ENCODE measurements at places on chromosomes 12 and 14.

DNA sequence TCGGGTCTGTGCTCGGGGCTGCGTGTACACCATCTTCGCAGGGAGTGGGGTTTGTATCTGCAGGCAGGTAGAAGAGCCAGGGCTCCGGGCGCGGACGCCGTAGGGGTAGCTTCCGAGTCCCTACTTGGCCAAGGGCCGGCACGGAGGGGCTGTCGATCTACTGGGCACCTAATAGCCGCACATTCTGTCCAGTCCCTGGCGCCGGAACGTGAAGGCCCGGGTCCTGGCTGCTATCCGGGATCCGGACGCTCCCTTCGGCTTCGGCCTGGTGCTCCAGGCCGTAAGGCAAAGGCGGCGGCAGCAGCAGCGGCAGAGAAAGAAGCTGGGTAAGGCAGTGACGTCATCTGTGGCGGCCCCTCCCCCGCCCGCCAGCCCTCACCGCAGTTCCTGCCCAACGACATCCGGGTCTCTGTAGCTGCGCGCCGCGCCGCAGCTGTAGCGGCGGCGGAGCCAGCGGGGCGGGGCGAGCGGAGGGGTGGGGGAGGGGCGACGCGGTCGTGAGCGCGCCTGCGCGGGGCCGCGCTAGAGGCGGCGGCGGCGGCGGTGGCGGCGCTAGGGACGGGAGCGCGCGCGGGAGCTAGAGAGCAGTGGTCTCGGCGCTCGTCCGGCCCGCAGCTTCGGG, at the start of gene PPM1A:
PPM1A (plus strand) TSS at position 525 of the 622 bp plus-strand sequence. CDS start 33,483 bp downstream, outside the sequence.
- peak; percentile 94 for DNase-seq

DNA sequence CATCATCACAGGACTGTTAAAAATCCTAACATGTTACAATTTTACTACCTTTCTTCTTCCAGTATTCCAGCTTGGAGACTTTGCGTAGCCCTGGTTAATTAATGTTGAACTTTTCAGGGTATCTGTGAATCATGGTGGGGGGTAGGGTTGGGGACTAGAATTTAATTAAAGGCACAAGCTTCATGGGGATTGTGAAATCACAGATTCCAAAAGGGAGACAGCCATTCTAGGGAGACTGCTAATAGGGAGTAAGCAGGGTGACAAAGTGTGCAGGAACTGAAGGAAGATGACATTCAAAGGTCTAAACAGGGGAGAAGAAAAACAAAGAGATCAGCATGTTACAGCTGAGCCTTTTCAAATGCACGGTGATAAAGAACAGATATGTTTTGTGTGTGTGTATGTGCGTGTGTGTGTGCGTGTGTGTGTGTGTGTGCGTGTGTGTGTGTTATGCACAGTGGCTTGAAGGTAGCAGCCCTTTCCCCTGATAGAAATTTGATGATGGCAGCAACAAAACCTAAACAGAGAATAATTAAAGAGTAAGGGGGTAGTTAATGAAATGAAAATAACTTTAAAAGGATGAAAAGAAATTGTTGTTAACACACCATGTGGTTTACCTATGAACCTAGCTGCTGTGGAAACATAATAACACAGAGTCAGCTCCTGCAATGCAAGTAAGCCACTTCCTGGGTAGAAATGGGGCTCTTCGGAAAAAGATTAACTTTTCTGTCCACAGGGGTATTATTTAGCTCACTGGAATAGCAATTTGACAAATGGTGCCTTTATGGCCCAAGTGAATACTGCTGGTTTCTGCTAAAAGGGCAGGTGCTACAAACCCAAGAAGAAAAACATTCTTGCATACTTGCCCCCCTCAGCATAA, 581.7 kb downstream of the DIO2 start:
- DNase-seq, result no peak

GRCh38 chr14:51870606-51871005, 10.2 kb downstream of the GNG2 start:
- no peak for DNase-seq

DNA sequence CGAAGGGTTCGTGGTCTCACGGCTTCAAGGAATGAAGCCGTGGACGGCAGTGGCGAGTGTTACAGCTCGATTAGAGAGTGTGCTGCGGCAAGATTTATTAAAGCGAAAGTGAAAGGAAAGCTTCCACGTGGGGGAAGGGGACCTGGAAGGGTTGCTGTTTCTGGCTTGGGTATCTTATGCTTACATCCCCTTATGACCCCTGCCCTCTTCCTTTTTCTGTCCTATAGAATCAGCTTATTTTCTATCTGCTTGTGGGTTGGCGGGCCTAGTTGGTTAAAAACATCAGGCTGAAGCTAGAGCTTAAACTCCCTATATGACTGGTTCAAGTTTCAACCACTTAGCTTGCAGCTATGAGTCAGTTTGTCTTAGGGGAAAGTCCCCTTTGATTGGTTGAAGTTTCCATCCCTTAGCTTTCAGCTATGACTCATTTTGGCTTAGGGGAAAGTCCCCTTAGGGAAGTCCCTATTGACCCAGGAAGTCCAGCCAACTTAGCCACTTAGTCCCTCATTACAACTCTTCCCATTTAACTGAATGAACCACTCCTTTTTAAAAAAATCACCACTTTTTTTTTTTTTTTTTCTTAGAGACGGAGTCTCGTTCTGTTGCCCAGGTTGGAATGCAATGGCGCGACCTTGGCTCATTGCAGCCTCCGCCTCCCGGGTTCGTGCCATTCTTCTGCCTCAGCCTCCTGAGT, 1494.7 kb upstream of the TMEM132C start:
- peak; percentile 58 for DNase-seq

- DNase-seq, result no peak
Measured at GRCh38 chr14:65453807-65454480, 41.4 kb downstream of the FUT8 start.

Measured in ELR (cell line).